ENCODE measurements at places on chromosomes 2 and 18.

GRCh38 chr2:99619151-99619550, 129.3 kb upstream of the REV1 start:
- no peak for DNase-seq

GRCh38 chr18:12656938-12657683, 796 bp downstream of the SPIRE1 start:
- no peak for DNase-seq

GRCh38 chr2:224847961-224848850, 132.0 kb upstream of the CCDC195 start:
- no peak for DNase-seq

DNA sequence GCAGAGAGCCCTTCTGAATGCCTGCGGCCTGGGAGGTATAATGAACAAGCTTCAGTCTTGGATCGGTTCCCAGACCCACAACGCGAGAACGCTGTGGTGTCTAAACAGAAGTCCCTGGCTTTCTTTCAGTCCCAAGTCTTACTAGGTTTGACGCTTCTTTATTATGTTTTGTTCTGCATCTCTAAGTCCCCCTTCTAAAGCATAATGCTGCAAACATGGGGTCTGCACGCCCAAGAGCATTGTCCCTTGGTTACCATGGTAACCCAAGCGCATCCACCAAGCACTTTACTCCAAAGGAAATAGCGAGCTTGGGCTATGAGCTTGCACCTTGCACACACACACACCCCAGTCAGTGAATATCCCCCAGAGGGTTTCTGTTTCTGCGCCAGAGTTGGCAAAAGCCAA, 193.7 kb downstream of the INO80D start:
- DNase-seq = no peak

GRCh38 chr2:102065675-102066252, 74.0 kb downstream of the IL1R2 start:
- DNase-seq = no peak

GRCh38 chr2:123928358-123928757, 96.7 kb upstream of the CNTNAP5 start:
- no peak for DNase-seq

GRCh38 chr2:14903709-14904374, 271.3 kb downstream of the LRATD1 start:
- DNase-seq = no peak

DNA sequence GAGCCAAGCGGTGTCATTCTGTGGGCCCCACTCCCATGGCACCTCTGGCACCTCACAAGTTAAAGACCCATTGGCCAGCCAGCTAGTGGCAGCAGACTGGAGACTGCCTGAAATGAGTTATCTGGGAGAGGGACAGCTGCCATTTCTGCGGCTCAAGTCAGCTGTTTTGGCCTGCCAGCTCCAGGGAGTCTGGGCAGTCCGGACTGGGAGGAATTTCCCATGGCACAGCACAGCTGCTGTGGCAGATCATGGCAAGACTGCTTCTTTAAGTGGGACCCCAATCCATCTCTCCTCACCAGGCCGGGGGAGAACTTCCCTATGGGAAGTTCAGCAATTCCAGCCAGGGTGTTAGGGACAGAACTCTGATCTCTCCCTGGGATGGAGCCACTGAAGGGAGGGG, 2187.6 kb upstream of the CELF4 start:
- no peak for DNase-seq

- DNase-seq = no peak
Observed at GRCh38 chr2:157428500-157429175, 15.3 kb downstream of the CYTIP start.

DNA sequence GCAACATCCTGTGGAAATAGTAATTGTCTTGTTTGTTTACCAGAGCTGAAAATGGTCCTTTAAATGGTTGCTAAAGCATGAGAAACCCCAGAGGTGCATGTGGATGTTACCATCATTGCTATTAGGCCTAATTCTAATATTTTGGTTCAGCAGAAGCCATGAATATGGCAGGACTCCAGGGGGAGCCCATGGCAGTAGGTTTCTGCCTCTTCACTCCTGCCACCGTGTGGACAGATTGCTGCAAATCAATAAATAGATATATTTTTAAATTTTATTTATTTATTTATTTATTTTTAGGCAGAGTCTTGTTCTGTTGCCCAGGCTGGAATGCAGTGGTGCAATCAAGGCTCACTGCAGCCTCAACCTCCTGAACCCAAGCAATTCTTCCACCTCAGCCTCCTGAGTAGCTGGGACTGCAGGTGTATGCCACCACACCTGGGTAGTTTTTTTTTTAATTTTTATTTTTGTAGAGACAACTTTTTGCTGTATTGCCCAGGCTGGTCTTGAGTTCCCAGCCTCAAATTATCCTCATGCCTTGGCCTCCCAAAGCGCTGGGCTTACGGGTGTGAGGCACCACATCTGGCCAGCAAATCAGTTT, 54.9 kb upstream of the CAPN13 start:
- peak; percentile 32 for DNase-seq

DNA sequence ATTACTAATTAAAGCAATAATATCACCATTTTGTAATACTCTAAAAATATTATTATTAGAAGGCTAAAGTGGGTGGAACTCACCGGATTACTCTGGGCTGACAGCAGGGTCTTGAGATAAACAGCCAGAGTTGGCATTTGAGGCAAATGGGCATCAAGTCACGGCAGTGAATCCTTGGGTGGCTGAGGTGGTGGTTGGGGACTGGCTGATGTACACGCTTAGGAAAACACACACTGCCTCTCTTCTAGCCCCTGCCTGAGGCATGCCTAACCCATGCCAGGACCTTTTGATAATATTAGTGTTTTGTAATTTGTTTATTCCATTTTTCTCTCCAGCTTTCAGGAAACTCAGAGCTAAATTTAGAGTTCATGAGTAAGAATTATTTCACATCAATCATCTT, 76.8 kb downstream of the ACKR3 start:
- DNase-seq = no peak

- DNase-seq = no peak
Observed at GRCh38 chr2:56590611-56591010, 406.8 kb downstream of the CCDC85A start.

DNA sequence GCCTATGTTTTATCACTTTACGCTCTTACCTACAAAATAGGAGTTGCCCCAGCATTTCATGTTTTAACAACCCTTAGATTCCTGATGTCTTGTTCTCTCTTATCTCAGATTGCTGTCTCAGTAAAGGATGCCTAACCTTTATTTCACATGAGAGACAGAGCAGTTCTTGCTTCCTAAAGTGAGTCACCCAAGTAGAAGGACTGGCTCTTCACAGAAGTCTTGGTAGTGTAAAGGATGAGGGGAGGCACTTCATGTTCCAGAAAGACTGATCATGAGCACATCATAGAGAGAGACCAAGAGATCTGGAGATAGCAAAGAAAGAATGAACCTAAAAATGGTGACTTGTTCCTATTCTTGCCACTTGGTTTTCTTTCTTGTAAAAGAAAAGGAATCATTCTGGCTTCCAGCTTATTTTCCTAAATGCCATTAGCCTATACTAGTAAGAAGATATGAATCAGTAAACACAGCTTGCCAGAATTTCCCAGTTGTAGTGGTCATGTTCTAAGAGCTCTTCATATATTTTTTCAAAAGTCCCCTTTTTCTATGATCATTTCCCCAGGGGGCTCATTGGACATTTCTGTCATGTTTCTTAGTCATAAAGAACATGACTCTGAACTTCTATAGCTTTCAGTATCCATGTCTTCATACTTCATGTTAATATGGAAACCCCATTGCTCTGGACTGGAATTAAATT, 54.9 kb downstream of the MAPRE2 start:
- DNase-seq = no peak

- no peak for DNase-seq
Observed at GRCh38 chr2:102704531-102704930, 57.3 kb upstream of the TMEM182 start.

DNA sequence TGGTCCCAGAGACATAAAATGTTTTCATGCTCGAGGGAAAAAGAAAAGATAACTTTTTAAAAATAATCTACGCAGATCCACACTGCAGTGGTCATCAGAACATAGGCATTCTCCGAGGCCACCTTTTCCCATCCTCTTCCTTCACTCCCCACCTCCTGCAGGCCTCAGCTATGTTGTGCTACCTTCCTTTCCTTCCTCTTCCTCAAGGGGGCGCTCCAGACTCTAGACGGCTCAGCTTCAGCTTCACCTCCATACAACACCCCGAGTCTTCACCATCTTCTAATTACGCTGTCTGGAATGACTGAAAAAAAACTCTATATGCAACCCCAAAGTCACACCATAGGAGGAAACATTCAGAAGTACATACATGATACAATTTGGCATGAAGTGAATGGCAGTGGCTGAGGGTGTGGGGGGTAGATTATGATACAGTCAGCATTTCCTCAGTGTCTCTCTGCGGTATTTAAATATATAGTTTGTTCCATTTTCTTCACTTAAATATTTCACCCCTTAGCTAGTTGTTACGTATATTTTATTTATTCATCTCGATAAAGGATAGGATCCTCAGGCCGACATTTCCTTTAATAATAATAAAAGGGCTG, 583.6 kb downstream of the IRS1 start:
- DNase-seq = peak; percentile 24

GRCh38 chr2:60852282-60852860, 29.0 kb upstream of the REL start:
- DNase-seq = no peak

DNA sequence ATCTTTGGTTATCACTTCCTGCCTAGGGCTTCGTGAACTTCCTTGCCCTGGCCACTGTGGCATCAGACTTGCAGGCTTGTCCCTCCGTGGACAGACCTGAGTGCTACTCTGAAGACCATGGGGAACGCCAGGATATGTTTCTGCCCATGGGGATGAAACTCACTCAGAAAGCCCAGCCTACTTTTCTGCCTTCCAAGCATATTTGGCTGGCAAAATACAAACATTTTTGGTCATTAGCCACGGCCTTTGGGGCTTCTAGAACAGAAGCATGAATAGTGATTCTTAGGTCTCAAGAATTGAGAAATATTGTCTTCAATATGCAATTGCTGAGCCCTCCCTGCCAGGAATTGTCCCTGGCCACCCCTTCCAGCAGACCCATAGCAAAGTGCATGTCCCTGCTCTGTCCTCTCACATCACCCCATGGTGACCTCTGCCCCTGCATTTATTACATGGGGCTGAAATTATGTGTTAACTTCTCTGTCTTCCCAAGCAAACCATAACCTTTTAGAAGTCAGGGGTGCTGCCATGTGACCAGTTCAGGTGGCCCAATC, 152.4 kb downstream of the OSR1 start:
- no peak for DNase-seq

- no peak for DNase-seq
Observed at GRCh38 chr2:159209341-159210306, 76.9 kb downstream of the WDSUB1 start.

DNA sequence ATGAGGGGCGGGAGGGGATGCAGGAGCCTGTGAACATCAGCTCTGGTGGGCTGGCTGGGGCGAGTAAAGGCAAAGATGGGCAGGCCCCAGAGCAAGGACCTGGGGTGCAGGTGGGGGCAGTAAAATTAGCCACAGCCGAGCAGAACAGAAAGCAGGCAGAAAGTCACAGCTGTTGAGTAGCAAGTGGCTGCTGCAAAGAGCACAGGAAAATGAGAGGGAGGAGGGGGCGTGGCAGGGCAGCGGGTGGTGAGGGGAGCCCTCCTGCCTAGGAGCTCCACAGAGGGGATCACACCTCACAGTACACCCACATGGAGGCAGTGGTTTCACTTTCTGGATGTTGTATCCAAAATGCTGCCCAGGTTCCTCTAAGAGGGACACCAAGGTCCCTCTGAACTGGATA, 79.6 kb downstream of the LBH start:
- no peak for DNase-seq

DNA sequence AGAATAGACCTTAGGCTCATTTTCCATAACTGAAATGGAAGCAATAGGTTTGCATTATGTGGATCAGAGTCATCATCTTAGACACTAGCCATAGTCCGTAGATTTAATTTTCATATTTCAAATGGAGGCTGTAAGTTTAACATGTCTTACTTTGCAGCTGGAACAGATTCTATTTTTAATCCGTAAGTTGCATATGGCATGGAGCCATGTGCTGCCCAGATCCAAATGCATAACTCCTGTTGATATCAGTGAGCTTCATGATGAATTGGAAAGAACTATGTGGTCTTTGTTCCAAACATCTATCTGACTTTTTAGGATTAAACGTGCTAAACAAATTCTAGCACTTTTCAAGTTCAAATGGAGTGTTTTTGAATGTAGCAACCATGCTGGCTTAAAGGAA, 43.4 kb downstream of the MEIS1 start:
- DNase-seq = no peak

- no peak for DNase-seq
Observed at GRCh38 chr18:48780201-48780912, 170.4 kb downstream of the SMAD7 start.

GRCh38 chr2:52390651-52391050, 1358.7 kb upstream of the NRXN1 start:
- DNase-seq = no peak

- no peak for DNase-seq
Observed at GRCh38 chr2:128303095-128303791, 15.4 kb downstream of the HS6ST1 start.

DNA sequence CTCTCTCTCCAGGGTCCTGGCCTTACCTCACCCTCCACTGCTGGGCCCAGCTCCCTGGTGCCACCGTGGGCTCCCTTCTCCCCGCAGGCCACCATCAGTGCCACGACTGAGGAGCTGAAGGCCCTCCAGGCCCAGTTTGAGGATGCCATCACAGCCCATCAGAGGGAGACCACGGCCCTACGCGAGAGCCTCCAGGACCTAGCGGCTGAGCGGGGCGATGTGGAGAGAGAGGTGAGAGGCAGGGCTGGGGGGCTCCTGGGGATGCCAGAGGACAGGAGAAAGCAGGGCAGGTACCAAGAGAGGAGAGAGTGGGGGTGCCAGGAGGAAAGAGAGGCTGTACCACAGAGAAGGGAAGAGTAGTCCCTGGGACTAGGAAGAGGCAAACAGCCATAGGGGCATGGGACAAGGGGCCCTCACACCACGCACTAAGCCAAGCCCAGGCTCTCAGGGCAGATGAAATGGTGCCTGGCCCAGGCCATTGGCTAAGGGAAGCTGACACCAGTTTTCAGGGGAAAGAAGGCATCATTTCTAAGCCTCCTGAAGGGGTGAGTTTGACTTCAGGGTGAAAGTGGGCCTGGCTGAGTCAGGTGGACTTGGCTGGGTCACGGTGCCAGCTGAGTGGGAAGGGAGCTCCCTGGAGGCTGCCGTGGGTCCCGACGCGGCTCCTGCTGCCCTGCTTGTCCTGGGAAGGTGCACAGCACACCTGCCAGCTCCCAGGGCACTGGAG, 39.0 kb upstream of the SNED1 start:
- no peak for DNase-seq

DNA sequence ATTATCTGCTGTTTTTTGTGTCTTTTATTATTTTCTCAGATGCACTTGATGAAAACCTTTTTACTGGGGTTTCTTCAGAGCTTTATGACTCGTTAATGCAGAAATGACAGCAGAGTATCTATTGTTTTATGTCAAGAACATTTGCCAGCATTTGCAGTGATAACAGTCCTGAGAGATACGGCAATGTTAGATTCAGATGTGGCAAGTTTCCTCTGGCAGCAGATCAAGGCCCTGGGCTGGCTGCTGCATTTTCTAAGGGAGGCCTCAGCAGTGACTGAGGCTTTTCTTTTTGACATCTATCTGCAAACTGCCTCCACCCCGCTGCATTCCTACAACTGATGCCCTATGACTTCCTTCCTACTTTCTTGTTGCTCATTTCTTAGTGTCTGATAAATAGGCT, 40.2 kb downstream of the EFEMP1 start:
- no peak for DNase-seq

- DNase-seq = no peak
Observed at GRCh38 chr2:207160115-207160514, 5.6 kb downstream of the KLF7 start.
